Stimulated activated CD8-positive, alpha-beta memory T cell treated with anti-CD3 and anti-CD28 coated beads, Interleukin-15, amount 100 ng/mL, for 1 hour (primary cell): ENCODE measurements at places on chromosomes 13 and 19.

DNA sequence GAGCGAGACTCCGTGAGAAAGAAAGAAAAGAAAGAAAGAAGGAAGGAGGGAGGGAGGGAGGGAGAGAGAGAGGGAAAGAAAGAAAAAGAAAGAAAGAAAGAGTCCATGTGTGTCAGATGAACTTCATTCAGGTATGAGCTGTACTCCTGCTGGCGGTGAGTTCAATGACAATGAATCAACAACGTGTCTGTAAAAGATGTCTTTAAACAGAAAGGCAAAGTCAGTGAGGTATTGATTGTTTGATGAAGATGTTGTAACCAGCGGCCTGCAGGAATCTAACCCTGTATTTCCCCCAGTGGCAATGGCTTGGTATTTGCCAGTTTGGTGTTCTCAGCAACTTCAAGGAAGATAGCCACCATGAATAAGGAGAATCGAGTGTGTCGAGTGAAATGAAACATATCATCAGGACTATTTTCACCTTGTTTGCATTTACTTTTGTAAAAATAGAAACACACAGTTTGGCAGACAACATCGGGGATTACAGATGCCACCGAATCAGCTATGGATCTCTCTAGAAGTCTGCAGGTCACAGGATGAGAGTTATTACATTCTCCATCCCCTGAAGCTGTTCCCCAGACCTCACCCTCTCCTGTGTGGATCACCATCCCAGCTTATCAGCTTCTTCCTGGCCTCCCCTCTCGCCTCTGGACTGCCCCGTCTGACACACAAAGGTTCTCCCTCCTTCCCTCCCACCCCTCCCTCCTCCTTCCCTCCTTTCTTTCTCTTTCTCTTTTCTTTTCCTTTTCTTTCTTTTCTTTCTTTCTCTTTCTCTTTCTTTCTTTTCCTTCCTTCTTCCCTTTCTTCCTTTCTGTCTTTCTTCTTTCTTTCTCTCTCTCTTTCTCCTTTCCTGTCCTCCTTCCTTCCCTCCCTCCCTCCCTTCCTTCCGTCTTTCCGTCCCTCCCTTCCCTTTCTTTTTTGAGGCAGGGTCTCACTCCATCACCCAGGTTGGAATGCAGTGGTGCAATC lies 8.2 kb upstream of the SBK3 start:
- DNase-seq = no peak

- DNase-seq = no peak
These were observed 1666.0 kb downstream of the EFNB2 start for GRCh38 chr13:104869501-104869900.

DNA sequence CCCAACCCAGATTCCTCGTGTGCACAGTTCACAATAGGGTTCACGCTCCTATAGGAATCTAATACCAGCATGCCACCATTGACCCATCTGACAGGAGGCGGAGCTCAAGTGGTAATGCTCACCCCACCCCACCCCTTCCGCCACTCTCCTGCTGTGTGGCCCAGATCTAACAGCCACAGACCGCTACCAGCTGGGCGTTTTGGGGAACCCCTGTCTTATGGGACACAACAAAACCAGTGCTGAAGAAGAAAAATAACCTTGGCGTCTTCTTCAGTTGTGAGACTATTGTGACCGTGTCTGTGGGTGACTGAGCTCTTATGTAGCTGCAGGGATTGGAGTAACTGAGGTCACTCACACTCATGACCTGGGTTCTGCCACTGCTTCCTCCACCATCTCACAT lies 5.2 kb upstream of the OR10H1 start:
- no peak for DNase-seq

DNA sequence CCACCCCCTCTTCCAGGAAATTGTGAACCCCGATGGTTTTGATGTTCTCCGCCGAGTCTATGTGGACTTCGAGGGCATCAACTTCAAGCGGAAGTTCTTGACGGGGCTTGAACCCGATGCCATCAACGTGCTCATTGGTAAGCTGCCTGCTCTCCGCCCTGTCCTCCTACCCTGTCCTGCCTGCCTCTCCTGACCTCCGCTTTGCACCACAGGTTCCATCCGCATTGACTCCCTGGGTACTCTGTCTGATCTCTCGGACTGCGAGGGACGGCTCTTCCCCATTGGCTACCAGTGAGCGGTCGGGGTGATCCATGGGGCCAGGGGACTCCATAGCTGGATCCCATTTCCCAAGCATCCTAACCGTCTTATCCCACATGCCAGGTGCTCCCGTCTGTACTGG lies 11.9 kb downstream of the IGFLR1 start:
- DNase-seq = no peak

GRCh38 chr19:54600212-54600611 lies 6.8 kb downstream of the LILRA1 start:
- no peak for DNase-seq

DNA sequence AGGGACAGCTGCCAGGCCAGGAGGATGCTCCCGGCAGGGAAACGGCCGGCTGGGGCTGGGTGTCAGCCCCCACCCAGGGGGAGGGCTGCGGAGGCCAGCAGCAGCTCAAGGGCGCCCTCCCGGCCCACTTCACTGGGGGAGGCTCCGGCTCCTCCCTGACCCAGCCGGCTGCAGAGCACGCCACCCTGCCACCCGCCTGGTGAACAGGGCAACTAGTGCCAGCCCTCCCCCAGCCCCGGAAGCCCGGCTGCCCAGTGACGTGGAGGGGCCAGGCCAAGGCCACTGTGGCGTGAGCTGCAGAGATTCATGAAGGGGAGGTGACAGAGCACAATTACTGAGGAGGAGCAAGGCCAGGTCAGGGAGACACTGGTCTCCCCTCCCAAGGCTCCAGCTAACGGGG lies 14.7 kb downstream of the REXO1 start:
- DNase-seq = no peak

DNA sequence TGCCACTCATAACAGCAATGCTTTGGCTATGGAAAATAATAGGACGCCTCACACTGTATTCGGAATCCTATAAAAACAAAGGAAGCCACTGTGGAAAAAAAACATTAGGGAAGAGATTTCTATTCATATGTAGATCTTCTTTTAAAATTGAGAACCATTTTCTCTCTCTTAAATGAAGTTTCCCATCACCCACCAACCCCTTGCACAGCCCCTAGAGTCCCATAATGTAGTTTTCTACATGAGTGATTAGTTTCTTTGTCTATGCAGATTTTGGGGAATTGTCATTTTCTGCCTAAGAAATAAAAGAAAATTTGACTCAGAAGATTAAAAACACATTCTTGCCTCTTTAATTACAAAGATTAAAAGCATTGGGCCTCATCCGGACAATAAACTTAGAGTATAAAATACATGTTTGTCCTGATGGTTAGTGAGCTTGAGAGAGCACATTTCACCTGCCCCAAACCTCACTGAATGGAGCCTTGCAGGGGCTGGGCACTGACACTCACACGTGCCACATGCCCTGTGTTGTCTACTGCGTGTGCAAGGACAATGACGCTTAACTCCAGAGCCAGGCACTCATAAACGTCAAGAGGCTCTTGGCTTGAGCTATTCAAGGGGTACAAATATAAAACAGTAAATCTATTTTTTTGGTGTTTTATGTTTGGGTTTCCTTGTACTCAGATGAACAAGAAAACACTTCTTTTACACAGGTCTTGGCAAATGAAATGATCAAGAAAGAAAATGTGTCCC lies 40.0 kb upstream of the KL start:
- DNase-seq = no peak

GRCh38 chr13:110525328-110526319 lies 35.9 kb downstream of the RAB20 start:
- DNase-seq = no peak

DNA sequence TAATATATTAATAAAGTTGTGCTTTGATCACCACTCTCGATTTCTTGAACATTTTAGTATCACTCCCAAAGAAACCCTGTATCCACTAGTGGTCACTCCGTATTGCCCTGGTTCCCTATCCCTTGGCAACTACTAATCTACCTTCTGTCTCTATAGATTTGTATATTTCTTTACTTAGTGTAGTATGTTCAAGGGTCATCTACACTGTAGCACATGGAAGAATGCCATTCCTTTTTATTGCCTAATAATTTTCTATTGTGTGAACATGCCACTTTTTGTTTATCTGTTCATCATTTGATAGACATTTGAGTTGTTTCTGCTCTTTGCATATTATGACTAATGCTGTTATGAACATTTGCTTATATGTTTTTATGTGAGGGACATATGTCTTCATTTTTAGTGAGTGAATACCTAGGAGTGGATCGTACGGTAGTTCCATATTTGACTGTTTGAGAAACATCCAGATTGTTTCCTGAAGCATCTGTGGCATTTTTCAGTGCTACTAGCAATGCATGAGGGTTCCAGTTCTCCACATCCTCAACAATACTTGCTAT lies 254.0 kb downstream of the GPC6 start:
- DNase-seq = no peak

- DNase-seq = no peak
These were observed 30.7 kb upstream of the RCBTB2 start for GRCh38 chr13:48563626-48564025.

DNA sequence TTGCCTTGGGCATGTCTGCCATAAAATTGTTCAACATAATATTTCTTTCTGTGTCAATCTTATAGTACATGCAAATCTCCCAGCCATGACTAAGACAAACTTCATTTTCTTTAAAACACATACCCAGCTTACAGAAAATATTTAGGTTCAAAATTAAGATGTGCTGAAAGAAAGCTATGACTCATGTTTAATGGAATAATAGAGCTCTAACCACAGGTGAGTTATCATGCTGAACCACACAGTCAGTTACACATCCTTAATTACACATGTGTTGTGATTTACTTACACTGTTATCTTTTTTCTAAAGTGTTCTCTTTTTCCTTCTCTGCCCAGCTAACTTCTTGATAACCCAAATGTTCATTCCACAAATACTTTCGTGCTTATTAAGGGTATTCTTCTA lies 1831.2 kb downstream of the OLFM4 start:
- DNase-seq = no peak

- DNase-seq = no peak
These were observed 174.4 kb downstream of the SLC7A1 start for GRCh38 chr13:29421118-29421517.
